ENCODE measurements at places on chromosomes 13 and 19.
A peak's percentile ranks its signal among the peaks of the same experiment; 100 is the strongest.

- DNase-seq = no peak
These were observed 26.9 kb upstream of the CYP2A7 start for GRCh38 chr19:40908976-40909375.

- DNase-seq = no peak
These were observed 5.5 kb downstream of the ARRDC5 start for GRCh38 chr19:4897146-4897545.

DNA sequence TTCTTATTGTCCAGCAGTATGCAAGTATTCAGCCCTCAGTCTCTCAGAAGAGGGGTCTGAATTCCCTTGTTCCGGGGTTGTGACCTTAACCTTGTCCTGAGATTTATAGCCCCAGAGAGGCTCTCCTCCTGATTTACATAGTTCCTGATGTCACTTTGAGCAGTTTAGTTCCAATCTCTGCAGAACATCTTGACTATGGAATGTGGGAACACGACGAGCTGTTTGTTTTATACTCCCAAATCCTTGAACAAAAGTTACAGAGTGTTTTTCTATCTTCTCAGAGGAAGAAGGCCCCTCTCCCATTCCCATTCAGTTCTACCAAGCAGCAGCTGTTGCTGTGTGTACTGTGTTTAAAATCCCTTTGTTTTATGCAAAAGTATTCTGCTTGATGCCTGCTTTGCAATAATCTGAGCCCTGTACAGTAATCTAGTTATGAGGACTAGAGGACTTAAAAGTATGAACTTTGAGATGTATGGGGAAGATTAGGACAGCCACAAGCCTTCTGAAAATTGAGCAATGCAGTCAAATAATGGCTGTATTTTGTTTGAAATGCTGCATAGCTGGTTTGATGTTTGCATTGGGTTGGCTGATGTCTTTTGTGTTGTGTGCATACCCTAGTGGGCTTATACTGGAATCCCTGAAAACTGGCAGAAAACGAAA, 74.7 kb downstream of the KL start:
- no peak for DNase-seq

GRCh38 chr19:38839816-38840582, 8.4 kb upstream of the ECH1 start:
- DNase-seq = no peak

- no peak for DNase-seq
These were observed 31.4 kb downstream of the DNAJC3 start for GRCh38 chr13:95708391-95708774.

DNA sequence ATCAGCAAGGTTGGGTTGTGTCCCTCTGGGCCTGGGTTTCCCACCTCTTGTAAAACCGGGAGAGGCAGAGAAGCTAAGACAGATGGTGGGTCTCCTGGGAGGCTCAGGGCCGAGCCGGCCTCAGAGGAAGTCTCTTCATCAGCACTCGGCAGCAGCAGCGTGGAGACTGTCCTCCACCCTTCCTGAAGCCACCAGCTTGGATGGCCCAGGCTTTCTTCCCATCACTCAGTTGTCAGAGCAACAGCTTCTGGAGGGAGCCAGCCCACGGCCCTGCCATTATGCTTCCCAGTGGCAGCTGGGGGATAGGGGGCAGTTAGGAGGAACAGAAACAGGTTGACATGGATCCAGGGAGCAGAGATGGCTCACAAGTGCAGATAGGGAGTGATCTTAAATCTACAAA, 191.0 kb downstream of the KATNAL1 start:
- no peak for DNase-seq

DNA sequence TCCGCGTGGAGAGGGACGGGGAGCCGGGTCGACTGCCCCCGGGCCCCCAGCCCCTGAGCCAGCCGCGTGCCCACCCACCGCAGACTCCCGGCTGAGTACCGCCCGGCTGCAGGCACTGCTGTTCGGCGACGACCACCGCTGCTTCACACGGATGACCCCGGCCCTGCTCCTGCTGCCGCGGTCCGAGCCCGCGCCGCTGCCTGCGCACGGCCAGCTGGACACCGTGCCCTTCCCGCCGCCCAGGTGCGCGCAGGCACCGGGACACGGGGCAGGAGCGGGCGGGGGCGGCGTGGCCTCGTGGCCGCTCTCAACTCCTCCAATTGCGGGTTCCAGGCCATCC, 1.6 kb downstream of the AMH start:
- DNase-seq = no peak

GRCh38 chr13:53201454-53202225, 173.0 kb downstream of the OLFM4 start:
- no peak for DNase-seq

DNA sequence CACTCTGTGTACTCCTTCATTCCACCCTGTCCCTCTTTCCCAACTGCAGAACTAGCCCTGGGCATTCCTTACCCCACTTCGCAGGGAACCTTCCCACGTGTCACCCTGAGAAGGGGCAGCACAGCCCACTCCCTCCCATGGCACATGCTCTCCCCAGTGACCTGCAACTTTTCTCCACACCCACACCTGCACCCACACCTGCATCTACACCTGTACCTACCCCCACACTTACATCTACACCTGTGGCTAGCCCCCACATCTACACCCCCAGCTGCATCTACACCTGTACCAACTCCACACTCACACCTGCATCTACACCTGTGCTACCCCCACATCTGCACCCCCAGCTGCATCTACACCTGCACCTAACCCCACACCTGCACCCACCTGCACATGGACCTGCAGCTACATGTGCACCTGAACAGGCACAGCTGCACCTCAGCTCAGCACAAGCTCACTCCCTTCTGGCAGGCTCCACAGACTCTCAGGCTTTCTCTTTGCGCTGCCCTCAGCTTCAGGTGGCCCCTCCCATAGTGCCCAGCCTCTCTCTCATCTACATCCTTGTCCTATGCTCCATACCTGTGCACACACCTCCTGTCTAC, 234.1 kb downstream of the TUBA3C start:
- DNase-seq = no peak

DNA sequence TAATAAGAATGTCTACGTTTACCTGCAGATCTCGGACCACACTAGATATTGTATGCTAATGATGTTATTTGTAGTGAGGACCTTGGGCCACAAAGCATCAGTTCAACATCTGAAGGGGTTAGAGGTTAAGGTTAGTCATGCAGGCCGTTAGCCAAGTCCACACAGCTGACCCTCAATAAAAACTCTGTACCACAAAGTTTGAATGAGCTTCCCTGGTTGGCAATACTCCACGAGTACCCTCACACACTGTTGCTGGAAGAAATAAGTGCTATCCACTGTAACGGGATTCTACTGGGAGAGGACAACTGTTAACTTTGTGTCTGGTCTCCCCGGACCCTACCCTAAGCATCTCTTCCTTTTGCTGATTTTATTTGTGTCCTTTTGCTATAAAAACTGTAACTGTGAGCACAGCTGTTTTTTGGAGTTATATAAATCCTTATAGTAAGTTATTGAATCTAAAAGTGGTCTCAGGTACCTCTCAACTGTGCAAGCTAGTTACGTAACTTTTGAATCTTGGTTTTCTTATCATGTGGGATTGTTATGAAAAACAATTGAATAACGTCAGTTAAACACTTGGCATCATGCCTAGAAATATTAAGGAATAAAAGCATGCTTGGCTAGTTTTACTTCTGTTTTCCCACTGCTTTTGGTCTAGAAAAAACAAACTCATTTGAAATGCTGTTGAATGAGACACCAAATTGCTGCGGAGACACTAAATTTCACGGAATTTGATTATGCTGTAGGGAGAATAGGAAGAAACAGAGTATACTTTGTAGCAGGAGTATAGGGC, 181.5 kb downstream of the DNAJC3 start:
- peak; percentile 10 for DNase-seq
